ENCODE measurements at places on chromosomes 3 and 15.
A peak's percentile ranks its signal among the peaks of the same experiment; 100 is the strongest.

GRCh38 chr15:98439523-98439942 is 208.8 kb upstream of the IGF1R start:
- DNase-seq: no peak

GRCh38 chr15:61500951-61501620 is 272.0 kb upstream of the RORA start:
- DNase-seq: no peak

GRCh38 chr3:132972333-132972732 is 65.9 kb upstream of the TMEM108 start:
- no peak for DNase-seq

- peak; percentile 51 for DNase-seq
Measured at GRCh38 chr15:75178171-75178937, 23.3 kb upstream of the C15orf39 start.

- no peak for DNase-seq
Measured at GRCh38 chr15:78841376-78841706, 30.1 kb upstream of the ADAMTS7 start.

- DNase-seq: no peak
Measured at GRCh38 chr3:80285388-80285787, 517.6 kb upstream of the ROBO1 start.

- no peak for DNase-seq
Measured at GRCh38 chr3:47692158-47692557, 89.5 kb downstream of the SMARCC1 start.

GRCh38 chr3:68861521-68861920 is 70.8 kb downstream of the TAFA4 start:
- DNase-seq: no peak

GRCh38 chr15:60408463-60408981 is 10.7 kb upstream of the ANXA2 start:
- DNase-seq: peak; percentile 28

DNA sequence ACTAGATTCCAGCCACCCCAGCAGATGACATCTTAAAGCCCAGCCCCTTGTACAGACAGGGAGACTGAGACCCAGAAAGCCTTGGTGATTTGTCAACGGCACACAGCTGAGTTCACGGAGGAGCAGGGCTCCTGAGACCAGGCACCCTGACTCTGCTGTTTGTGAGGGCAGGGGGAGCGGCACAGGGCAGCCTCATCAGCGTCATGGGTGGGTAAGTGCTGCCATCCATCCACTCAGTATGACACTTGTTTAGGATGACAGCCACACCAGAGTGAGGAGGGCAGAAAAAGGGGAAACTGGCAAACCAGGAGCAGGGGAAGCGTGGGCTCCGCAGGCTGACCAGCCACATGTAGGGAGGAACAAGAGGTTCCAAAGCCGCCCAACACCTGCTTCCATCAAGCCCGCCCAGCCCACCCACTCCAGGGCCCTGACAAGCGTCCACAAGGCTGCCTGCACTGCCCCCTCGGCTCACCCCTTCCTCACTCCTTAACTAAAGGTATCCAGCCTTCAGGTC is 19.9 kb downstream of the RBPMS2 start:
- no peak for DNase-seq

DNA sequence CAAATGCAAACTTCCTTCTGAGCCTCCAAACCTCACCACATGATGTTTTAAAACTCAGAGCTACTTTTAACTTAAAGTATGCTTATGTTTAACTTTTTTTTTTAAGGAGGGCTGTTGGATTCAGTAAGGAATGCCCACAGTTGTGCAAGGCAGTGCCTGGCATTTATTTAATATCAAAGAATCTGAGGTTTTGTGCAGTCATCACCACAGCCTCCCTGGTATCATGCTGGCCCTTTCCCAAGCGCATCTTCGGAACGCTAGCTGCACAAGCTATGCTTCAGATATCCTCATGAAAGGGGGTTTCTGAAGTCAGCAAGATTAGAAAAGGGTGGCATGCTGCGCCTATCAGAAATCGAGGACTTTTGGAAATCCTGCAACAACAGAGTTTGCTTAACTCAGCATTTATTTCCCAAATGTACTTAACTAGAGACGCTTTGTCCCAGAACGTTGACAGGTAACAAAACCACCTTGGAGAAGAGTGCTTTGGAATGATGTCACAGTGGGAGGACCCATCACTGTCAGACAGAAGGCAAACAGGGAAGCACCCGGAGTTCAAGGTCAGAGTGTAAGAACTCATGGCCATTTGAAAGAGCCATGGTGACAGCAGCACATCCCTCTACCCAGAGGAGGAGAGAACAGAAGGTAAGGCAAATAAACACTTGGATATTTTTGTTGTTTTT is 120.2 kb upstream of the IGF1R start:
- DNase-seq: no peak

GRCh38 chr15:32706704-32707103 is 11.1 kb upstream of the GREM1 start:
- DNase-seq: no peak

DNA sequence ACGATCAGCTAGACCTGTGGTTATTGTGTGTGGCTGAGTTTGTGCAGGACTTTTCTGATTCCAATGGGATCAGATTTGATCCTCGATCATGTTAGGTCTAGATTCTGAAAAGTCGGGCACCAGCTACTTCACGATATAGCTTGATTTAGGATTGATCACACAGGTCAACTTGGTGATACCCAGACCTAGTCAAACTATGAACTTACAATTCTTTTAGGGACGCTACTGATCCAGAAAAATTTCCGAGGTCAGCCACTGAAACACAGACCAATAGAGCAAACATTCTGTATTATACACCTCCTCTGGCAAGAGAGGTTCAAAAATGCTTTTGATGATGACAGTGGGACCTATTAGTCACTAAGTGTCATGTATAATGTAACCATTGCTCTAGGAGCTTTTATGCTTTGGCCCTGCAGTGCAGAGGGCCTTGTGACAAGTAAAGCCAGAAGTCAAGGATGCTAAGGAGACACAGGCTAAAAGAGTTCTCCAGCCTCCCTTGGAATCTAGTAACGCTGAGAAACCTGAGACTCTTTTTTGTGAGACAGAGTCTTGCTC is 115.6 kb upstream of the MB21D2 start:
- DNase-seq: no peak

- DNase-seq: no peak
Measured at GRCh38 chr3:134956395-134956794, 161.3 kb downstream of the EPHB1 start.
